ENCODE measurements at places on chromosomes 3 and 15.

DNA sequence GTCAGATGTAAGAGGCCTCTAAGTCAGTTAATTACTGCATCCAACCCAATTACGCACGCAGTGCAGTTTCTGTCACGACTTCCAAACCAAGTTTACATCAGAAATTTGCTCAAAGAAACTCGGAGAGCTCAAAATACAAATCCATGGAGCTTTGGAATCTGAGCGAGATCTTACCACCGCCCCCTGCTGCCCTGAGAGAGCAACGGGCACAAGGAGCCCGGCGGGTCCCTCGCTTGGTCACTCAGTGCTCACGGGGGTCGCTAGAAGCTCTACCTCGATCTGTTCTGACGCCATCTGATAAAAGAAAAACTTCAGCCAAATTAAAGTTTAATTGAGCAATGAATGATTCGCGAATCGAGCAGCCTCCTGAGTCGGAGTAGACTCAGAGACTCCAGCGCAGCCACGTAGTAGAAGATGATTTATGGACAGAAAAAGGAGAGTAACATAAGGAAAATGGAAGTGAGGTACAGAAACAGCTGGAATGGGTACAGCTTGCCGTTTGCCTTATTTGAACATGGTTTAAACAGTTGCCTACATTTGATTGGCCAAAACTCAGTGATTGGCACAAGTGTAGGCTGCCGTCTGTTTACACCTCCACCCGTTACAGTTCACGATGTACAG is 232.7 kb upstream of the ATP10A start:
- no peak for DNase-seq

DNA sequence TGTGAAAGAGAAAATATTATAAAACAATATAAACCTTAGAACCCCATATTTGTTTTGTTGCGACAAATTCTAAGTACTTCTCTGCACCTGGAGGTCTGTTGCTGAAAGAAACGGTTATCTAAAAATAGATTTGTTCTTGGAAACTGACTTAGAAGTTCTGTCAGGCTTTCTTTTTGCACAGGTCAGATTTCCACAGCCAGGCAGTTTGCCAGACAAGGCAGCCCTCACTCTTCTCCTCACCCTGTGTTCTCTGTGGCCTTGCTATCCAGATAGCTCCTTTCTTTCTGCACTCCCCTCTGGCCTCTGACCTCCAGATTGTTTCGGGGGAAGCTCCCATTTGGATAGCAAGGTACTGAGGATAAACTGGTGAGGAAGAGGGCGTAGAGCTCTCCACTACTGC is 413.3 kb upstream of the ONECUT1 start:
- no peak for DNase-seq

DNA sequence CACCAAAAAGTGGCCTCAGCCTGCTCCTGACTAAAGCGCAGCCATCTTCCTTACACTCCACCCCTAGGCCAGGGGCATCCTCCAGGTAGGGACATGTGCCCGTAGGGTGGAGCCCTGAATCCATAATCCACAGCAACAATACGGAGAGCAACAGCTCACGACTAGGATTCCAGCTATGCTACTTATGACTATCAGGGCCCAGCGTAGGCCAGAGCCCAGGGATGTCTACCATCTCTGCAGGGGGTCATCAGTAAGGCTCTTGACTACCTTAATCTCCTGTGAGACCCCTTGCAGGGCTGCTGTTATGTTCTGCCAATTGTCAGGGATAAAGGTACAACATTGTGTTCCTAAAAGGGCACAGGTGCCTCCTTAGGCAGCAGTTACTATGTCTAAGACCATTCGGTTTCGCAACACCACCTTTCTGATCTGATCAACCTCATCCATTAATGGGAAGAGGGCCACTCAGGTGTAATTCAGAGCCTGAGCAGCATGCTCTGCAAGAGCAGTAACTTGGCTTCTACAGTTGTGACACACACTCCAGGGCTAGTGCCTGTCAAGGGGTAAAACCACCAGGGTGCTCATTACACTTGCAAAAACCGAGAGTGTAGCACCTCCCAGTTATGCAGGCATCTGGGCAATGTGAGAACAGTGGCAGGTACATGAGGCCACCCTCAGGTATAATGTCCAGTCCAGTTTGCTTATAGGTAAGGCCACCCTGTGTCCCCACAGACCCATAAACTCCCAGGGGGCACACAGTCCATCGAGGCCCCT is 11.0 kb downstream of the CCRL2 start:
- DNase-seq = no peak

DNA sequence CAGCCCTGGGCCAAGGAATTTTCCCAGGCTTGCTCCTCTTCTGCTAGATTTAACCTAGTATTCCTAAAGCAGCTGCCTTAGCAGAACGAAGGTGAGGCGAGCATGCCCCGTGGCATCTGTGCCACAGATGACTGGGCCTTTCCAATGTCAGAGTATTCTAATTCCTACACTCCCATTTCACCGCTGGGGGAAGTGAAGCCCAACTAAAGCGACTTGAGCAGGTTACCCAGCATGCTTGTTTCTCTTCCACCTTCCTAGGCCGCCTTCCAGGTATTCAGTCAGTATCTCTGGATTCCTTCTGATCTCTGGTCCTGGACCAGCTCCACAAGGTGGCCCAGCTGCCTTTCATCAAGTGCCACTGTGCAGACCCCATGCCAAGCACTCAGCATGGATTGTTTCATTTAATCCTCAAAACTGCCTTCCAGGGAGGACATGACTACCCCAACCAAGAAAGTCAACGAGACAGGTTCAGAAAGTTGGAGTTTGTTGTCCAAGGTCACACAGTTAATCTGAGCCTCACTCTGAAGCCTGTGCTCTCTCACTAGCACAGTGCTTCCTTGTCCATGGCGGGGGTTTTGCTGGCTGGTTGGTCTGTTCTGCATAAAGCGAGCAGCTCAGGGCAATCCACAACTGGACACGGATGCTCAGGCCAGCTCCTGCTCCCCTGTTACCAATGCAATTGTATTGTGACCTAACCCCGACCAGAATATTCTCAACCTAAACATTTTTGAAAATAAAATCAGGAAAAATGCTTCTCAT is 15.1 kb downstream of the MYO5C start:
- DNase-seq = no peak

- no peak for DNase-seq
Observed at GRCh38 chr3:187046033-187046432, 93.3 kb downstream of the RPL39L start.

DNA sequence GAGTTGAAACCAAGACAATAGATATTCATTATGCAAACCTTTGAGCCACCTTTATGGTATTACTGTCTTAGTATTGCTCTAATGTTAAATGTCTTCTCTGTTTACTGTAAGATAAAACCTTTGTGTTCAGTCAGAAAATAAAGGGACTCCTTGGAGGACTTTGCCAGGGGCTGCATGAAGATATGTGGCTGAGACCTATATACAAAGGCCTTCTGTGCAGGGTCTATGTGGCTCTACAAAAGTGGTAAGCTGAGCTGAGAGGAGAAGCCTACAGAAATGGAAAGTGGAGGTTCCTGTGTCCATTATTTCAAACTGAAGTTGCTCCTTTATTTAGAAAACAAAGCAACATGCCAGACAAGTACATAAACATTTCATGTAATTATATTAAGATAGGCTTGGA is 131.5 kb downstream of the FNDC3B start:
- no peak for DNase-seq

- DNase-seq = no peak
Observed at GRCh38 chr3:155517903-155518302, 224.4 kb upstream of the STRIT1 start.

DNA sequence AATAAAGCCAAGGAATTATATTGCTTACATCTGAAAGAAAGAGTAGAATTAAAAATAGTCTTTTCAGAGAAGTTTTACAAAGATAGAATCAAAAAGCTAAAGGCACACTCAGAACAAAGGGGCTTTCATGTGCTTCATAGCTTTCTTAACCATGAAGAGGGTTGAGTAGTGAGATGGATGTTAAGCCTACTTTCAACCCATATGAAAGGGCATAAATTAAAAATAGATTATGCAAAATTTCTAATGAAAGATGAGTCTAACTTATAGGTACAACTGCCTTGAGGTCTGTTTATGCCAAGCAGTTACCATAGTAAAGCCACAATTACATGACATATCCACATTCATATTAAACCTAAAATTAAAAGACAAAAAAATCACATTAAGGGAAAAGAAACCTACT is 223.3 kb upstream of the ARHGEF26 start:
- no peak for DNase-seq

DNA sequence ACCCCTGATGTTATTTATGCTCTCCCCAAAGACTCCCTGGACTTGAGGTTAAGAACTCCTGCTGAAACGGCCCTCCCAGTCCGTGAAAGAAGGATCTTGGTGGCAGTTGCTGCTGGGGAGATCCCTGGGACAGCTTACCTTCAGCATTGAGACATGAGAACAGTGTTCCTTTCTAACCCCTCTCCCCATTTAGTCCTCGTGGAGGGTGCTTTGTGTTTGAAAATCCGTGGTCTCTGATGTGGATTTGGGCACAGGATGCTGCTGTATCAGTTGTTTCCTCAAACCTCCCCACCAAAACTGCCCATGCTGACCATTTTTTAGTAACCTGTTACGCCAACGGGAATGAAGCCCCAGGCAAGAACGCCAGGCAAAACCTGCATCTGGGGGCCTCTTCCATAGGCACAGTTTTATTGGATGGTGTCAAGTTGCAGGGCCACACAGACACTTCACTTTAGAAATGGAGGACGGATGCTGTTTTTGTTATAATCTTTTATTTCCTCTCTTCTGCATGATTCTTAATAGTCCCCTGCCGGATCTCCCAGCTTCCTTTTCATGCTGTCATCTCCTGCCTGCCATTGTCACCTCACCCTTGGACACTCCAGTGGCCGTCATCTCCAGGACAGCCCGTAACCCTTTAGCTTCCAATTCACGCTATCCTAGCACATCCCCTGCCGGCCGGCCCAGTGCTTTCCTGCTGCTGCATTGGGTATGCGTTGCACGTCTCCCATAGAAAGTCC is 31.7 kb upstream of the CEMIP start:
- DNase-seq = no peak

DNA sequence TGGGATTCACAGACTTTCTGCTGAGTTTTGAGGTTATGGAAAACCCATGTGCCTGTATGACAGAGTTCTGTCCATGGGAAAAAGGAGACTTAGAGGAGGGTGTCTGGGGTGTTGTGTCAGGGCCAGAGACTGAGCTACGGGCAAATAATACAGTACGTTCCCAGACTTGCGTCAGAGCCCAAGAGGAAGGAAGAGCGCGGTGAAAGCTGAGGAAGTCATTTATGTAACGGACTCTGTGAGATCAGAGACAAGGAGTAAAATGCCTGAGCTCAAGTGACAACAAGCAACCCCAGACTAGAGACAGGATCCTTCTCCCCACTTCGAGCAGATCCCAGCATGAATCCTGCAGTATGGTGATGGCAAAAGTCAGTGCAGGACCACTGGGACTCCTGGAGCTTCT is 368.6 kb upstream of the MCTP2 start:
- DNase-seq = no peak

GRCh38 chr3:35624698-35625097 is 14.6 kb upstream of the ARPP21 start:
- DNase-seq = no peak

GRCh38 chr15:70767667-70768066 is 4.3 kb upstream of the UACA start:
- no peak for DNase-seq

GRCh38 chr3:195908694-195909581 is 587 bp upstream of the TNK2 start:
- DNase-seq = no peak

- no peak for DNase-seq
Observed at GRCh38 chr3:71062037-71062932, 521.2 kb downstream of the FOXP1 start.

GRCh38 chr3:38059591-38059990 is 20.6 kb downstream of the DLEC1 start:
- DNase-seq = no peak

DNA sequence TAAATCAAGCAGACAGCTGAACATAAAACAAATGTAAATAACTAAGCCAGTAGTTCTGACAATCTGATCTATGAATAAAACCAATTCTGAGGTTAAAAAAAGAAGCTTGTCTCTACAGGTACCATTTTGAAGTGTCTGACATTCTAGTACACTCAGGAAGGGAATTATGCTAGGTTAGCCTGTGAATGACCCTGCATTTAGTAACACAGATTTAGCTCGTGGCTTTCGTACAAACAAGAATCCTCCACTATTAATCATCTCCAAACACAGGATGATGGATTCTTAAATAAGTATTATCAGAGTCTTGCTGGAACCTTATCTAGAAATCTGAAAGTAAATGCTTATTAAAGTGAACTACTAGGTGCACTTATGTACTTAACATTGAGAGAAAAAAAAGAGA is 1120.1 kb downstream of the ROBO1 start:
- no peak for DNase-seq

- DNase-seq = peak; percentile 78
Observed at GRCh38 chr3:67654099-67654843, at the start of gene SUCLG2. Gene SUCLG2, minus strand, starts transcription at chr3:67654612. Its CDS starts 26 bp downstream, at chr3:67654586.

GRCh38 chr15:71149646-71150557 is 34.6 kb downstream of the THSD4 start:
- no peak for DNase-seq
